ENCODE measurements at places on chromosomes 13 and 19. TPM values are rescaled to one million over a fixed set of nuclear protein-coding genes. Genes with fewer than 3 reads are reported as not detected.

ZNF729 gene
- total RNA-seq: not detected

DNA sequence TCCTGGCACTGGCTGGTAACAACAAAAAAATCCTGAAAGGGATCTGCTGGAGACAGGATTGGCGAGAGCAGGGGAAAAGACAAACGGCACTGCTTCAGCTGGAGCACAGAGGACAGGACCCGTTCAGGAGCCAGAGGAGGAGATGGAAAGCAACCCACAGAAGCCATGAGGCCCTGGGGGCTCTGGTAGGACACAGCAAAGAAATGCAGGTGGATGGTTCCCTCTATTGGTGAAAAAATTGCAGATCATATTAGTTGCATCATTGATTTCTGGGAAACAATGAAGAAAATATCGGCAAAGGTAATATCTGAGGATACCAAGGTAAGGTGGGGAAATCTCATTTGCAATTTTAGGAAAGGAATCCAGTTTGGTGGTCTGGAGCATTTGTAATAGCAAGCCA, 25.7 kb upstream of the TPP2 start:
- DNase-seq: no peak

ZNF433 gene
- total RNA-seq: 4.0 TPM

- DNase-seq: no peak
Measured at GRCh38 chr19:729965-730668, 20.8 kb upstream of the MISP start.

DNA sequence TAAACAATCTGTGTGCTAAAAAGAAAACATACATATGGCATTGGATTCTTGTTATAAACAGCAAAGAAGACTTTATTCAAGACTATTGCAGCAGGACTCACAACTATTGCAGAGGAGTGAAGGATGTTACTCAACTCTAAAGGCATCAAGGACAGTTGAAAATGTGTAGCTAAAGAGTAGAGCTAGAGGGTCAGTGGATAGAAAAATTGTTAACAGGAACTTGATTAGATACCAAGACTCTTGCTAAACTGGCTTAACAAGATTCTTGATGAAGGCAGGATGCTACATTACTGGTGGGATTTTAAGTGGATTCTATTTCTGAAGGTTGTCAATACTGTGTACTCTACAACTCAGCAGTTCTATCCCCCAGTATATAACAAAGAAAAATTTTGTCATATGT, 1183.3 kb downstream of the SLITRK1 start:
- DNase-seq: no peak

DNA sequence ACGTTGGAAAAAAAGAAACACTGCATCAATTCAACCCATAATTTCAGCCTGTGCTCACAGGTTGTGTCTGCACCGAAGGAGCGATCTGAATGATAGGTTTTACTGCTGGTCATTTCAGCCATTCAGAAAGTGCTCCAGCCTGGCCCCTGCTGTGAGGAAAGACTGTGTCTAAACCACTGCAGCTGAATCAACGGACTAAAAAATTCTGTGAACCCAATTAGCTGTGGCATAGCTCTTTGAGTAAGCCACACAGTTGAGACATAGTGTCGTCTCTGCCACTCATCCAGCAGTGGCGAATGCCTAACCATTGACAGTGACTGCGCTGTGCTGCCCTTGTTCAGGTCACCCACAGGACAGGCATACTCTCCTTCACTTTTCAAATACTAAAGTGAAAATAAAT, 179.8 kb downstream of the COG6 start:
- DNase-seq: no peak

DNA sequence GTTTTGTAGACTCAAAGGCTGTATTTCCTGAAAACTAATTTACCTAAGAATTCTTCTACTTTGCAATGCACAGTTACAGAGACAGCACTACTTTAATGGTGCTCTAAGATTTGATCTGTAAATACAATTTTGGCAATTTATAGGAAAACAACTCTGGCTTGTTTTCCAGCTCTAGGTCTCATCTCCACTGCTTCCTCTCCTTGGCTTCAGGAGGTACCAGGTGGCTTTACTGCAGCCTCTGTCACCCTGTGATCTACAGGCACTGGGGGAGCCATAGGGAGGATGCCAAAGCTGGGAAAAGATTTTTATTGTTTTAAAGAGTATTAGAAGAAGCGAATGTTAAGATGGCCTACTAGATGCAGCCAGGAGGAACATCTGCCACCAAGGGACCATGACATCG, 1563.6 kb downstream of the OLFM4 start:
- DNase-seq: no peak

DNA sequence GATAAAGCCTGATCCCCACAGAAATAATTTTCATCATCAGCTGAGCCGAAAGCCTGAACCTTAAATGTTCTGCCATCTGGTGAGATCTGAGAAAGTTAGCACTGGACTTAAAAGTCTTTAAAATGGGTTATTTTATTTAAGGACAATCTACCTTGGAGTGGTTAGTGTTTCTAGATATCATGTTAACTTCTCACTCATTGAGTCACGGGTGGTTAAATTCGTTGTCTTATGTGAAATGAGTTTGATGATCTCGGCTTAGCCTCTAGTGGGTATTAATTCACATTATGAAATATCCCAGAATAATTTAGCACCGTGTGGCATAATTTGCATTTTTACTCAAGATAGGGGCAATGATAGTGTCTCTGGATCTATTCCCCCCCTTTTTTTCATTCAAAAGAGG, 117.4 kb upstream of the ZNF536 start:
- no peak for DNase-seq

DNA sequence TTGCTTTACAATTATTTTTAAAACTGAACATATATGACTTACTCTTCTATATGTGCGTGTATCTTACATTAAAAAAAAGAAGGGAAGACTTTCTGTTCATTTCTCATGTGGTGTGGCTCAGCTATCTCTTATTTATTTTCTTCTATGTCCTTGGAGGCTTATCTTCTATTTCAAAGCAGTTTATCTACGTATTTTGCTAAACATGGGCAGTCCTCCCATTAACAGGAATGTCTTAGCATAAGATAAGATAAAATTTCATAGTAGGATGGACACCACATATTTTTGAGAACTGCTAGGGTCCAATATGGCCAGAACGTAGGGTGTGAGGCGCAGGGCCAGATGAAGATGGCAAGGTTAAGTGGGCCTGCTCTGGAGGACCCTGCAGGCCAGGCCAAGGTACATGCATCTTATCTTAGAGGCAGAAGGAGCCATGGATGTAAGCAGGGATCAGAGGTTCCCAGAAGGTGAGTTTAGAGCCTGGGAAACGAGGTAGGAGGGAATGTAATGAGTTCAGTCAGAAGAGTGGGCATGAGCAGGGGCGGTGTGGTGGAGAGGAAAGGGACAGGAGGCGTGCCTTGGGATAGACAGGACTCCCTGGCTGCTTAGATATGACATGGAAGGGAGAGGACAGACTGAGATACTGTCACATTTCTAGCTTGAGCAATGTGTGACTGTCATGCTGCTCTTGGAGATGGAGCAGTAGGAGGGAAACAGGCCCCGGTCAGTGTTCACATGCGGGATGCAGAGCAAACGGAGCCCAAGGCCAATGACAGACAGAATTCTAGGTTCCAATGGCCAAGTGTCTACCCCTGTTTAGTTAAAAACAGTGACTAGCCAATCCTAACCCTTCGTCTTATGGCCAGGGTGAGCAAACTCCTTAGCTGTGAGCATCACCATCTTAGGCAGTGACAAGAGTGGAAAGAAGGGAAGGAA, 68.6 kb upstream of the MEDAG start:
- no peak for DNase-seq

GRCh38 chr19:49981603-49982593, 20.9 kb upstream of the SIGLEC11 start:
- no peak for DNase-seq

GRCh38 chr19:9189535-9189934, 10.8 kb downstream of the OR7D2 start:
- no peak for DNase-seq

GRCh38 chr13:57857945-57858344, 226.4 kb downstream of the PCDH17 start:
- DNase-seq: no peak

UCHL3 gene
- total RNA-seq: 16.4 TPM

ZNF653 gene
- 3.5 TPM for total RNA-seq

DNA sequence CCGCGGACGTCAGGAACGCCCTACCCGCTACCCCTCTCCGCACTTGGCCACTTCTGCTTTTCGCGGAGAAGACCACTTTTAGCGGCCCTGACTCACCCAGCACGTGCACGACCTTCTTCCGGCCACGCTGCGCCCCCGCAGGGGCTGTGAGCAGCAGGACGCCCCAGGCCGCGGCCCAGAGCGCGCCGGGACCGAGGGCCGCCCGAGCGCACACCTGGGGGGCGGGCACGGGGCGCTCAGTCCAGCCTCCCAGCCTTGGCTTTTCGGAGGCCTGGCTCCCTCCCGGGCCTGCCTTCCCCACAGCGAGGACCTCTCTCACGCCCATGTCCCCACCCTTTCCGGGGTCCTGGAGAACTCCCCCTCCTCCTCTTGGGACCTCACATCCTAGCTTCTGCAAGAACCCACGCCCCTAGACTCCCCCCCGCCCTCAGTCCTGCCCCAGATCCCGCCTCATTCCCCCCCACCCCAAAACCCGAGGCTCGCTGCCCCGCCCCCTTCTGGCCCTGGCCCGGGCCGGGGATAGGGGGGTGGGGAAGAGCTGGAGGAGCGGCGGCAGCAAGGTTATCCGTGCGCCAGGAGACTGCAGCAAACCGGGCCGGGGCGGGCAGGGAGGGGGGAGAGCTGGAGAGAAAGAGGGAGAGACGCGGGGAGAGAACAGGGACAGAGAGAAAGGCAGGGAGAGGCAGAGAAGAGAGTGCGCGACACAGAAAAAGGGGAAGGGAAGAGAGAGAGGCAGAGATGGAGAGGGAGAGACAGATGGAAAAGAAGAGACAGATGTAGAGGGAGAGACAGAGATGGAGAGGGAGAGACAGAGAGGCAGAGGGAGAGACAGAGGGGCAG, 11.5 kb downstream of the TM6SF2 start:
- no peak for DNase-seq

GRCh38 chr13:98328511-98328910, 151.4 kb upstream of the RNF113B start:
- no peak for DNase-seq

GRCh38 chr13:48253849-48254248, 20.8 kb downstream of the ITM2B start:
- no peak for DNase-seq

DNA sequence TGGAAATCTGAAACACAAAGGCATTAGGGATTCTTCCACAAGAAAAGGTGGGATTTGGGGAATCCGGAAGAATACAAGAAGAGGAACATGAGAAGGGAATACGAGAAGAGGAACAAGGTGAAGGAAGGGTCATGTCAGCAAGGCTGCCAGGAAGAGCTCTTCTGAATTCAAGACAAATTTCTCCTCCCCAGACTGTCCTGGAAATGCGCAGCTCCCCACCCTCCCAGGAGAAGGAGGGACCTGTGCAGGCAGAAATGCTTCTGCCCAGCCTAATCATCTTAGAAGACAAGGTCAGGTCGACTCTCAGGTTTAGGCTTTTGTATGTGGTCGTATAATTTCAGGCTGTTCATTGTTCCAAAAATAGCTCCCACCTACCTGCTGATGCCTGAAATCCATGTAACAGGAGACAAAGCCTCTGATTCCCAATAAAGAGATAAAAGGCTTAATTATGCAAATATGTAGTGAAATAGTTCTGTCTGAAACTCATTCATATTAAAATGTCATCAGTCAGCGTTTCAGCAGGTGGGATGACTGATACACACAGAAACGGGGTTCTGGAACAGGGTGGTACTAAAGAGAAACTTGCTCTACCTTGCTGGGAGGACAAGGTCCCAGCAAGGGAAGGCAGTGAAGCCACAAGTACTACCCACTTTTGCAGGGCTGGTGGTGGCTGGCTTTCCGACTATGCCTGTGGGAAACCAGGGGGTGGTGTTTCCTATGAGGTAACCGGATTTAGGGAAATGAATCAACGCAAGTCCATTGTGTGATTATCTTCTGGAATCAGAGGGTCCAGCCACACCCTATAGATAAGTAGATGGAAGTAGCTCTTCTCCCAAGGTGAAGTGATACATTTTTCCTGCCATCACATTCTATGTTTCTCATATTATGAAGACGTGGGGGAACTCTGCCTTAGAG, 76.1 kb downstream of the KL start:
- no peak for DNase-seq

- DNase-seq: peak; percentile 78
Measured at GRCh38 chr19:4988770-4989251, 19.9 kb downstream of the KDM4B start.

ADM5 gene
- total RNA-seq: 0.82 TPM

KLK5 gene
- total RNA-seq: not detected

- DNase-seq: no peak
Measured at GRCh38 chr19:53786744-53787143, 37.4 kb downstream of the NLRP12 start.

ACP7 gene
- total RNA-seq: not detected

- DNase-seq: no peak
Measured at GRCh38 chr19:32627714-32628270, 46.8 kb downstream of the PDCD5 start.

DNA sequence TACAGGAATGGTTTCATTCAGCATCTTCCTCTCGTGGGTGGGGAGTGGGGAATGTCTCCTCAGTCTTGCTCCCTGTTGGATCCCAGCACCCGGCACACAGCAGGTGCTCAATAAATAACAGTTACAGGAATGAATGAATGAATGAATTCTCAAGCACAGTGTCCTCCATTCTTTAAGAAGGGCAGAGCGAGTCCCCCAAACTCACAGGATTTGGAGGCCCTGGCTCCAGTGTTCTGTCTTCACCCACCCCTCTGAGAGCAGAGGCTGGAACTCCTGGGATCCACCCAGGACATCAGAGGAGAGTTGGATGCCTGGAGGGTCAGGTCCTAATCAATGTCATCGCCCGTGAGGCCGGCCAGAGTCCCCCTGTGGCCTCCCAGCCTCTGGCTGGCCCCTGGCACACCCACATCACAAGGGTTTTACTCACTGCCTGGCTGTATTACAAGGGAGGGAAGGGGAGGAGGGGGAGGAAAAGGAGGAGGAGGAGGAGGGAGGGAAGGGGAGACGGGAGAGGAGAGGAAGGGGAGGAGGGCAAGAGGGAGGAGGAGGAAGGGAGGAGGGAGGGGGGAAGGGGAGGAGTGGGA, 8.7 kb upstream of the CREB3L3 start:
- DNase-seq: no peak

DNA sequence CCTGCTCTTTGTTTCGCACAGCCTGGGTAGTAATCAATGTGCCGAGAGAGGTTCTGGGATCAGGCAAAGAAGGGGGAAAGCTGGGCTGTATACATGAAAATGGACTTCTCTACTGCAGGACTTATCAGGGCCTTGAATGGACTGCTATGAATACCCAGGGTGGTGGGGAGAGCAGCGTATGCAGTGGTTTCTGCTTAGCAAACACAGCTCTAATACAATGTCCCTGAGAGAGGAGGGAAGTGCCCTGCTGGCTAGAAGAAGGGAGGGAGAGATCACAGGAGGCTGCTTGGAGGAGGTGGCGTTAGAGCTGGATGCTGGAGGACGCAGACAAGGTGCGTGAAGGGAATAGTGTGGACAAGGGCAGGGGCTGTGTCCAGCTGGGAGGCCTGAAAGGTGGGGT, 116.1 kb downstream of the PTPRS start:
- DNase-seq: no peak

GRCh38 chr19:34772697-34773554, at the start of gene ZNF599:
TSS of gene ZNF599 (minus strand) at chr19:34773215. CDS start at chr19:34772841, 374 bp downstream.
- DNase-seq: peak; percentile 96

USPL1 gene
- total RNA-seq: 10.4 TPM
